ENCODE measurements at places on chromosomes 3 and 15. TPM values are rescaled to one million over a fixed set of nuclear protein-coding genes. Genes with fewer than 3 reads are reported as not detected.

- DNase-seq, result no peak
Observed at GRCh38 chr15:84737005-84737404, 11.4 kb upstream of the ZNF592 start.

DNA sequence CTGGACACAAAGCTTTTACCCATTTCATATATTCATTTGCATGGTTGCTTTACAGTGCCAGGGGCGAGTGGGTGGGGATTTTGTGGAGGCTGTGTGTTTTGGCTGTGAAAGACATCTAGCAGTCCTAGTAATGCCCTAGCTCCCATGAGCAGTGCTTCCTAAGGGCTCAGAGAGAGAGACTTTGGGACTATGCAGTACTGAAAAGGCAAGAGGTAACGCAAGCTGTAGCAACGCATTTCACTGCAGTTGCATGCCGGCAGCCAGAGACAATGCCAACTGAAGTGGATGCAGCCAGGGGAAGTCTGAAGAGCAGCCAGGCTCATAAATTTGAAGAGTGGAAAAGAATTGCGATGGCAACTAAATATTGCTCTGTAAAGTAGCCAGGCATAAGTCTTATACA, 27.4 kb upstream of the ATP10A start:
- no peak for DNase-seq

DNA sequence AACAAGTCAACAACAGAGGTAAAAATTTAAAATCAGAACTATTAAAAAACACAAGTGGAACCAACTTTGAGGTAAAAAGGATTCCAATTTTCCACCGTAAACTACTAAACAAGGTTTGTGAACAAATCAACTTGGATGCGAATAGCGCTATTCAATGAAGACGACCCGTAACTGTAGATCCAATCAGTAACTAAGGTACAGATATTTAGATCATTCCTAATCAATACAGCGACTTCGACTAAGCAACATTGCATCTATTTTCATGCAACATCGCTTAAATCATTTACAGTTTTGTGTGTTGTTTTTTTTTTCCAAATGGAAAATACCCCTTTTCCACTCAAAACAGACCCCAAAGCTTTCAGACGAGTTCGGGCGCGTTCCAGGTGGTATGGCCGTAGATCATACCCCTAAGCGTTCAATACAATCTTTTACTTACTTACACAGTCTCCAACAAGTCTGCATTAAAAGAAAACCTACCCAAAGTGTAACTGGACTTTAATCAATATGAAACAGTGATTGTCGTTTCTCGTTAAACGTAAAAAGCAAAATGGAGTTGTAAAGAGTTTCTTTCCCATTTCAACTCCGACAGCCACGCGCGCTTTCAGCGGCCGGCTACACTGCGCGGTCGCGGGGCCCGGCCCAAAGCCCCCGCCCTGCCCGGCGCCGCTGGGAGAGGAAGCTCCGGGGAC, 786 bp downstream of the RHOA start:
- no peak for DNase-seq

DNA sequence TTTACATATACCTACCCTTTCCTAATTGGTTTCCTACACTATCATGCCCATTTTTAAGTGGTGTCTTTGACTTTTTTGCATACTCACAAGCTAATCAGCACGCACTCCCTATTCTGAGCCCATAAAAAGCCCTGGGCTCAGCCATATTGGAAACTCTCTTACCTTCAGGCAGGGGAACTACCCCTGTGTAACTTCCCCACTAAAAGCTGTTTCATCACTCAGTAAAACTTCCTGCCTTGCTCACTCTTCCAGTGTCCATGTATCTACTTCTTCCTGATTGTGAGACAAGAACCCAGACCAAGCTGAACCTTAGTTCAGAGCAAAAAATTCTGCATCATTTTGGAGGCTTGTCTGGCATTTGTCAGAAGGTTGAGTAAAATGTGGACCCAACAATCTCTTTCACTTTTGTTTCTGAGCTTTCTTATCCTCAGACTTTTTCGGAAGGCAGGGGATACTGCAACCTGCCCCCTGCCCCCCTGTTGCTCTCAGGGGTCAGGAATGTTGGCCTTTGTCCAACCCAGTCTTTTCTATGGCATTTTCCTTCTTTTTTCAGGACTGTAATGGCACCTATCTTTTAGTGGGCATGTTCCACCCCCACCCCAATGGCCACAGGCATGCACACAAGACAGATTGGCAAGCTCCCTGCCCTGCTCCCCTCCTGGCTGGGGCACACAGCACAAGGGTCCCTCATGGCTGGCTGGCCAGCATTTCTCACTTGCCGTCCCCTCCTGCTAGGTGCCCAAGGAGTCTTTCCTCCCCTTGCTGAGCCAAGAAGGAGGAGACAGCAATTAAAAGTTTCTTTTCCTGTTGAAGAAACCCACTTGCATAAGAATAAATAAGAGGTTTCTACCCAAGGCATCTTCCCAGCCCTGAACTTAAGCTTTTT, 26.3 kb upstream of the TMEM45A start:
- DNase-seq, result no peak

DNA sequence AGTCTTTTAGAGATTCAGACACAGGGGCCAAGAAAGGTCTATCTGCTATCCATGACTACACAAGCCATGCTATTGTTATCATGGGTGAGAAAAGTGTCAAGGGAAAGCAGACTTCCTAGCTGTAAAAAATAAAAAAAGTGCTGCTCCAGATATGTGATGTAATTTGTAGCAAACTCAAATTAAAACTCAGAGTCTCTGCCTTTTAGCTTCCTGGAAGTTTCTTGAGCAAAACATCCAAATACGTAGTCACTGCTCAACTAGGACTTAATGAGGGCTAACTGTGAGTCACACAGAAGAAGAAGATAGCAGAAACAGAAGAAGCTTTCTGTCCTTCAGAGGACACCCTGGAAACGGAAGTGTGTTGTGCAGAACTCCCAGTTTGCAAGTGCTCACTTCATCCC, 393.4 kb upstream of the NR2F2 start:
- no peak for DNase-seq

- no peak for DNase-seq
Observed at GRCh38 chr3:25653322-25653721, 11.4 kb downstream of the TOP2B start.

Gene HYPK
- total RNA-seq, result 22.0 TPM

Gene SMCO1
- not detected for total RNA-seq

Gene KCNH8
- total RNA-seq, result 2.8 TPM

Gene KCTD6
- total RNA-seq, result 15.2 TPM

Data from WTC11 (cell line).